ELR (cell line): ENCODE measurements at places on chromosomes 13 and 19.

GRCh38 chr19:51687791-51688670 lies 5.1 kb upstream of the SPACA6 start:
- DNase-seq: peak; percentile 81

GRCh38 chr13:110200276-110200870 lies 106.6 kb downstream of the COL4A1 start:
- DNase-seq: no peak

DNA sequence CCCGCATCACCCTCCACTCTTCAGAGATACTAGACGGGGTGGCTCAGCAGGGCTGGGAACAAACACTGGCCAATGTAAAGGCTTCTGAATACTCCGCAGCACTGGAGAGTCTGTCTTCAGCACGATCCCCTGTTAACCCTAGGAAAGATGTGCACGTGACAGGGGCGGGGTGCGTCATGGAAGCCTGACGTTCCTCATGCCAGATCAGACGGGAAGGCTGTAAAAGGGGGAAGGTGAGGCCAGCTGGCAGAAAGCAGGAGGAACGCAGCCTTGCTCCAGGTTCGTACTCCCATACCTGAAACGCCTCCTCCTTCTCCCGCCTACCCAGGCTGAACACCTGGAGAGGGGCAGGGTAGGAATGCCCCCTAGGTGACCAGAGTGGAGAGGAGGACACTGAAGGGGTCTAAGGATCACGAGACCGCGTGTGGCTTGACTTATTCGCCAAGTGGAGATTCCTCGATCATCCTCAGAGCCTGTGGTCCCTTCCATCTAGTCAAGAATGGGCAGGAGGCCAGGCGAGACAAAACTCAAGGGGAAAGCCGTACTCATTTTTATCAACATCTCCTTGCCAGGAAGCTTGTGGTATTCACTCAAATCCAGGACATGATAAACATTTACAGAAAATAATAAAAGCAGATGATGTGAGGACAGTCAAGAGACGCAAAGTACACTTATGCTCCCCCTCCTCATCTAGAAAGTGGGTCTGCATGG lies 18.2 kb upstream of the FFAR2 start:
- DNase-seq: no peak

- DNase-seq: no peak
Measured at GRCh38 chr13:42334329-42334706, 62.4 kb downstream of the AKAP11 start.

DNA sequence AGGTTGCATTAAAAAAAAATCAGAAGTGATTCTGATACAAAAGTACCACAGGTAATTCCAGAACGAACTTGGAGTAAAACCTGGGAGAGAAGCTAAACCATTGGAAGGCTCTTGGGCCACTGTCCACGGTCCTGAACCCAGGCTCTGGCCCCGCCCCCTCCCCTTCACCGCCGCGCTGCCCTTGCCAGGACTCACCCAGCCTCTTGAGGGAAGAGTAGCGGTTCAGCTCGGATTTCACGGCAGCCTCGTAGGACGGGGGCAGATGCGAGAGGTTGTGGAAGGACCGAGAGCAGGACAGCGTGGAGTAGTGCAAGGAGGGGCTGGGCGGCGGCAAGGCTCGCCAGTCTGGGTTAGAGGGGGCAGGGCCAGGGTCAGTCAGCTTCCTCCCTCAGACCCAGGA lies 5.7 kb downstream of the SHISA7 start:
- DNase-seq: peak; percentile 72

- no peak for DNase-seq
Measured at GRCh38 chr13:66410314-66410713, 819.8 kb downstream of the PCDH9 start.

- peak; percentile 86 for DNase-seq
Measured at GRCh38 chr13:103883164-103883563, 816.9 kb upstream of the SLC10A2 start.

DNA sequence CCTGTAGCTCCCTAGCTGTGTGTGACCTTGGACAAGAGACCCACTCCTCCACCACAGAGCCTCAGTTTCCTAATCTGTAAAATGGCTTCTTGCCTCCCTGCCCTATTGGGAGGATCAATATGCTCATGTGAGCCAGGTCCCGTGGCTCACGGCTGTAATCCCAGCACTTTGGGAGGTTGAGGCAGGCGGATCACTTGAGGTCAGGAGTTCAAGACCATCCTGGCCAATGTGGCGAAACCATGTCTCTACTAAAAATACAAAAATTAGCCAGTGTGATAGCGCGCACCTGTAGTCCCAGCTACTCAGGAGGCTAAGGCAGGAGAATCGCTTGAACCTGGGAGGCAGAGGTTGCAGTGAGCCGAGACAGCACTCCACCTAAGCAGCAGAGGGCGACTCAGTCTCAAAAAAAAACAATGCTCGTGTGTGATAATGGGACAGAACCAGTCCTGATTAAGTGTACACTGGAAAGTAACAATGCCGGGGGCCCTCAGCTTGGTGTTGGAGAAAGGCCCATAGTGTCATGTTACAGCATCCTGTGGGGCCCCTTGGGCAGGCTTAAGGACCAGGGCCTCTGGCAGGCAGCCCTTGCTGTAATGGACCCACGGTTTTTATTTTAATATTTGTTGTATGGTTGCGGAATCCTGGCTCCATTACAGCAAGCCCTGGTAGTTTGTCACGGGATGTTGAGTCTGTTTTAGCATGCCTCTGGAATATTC lies 6.8 kb downstream of the RPS11 start:
- peak; percentile 79 for DNase-seq
